Stimulated activated CD8-positive, alpha-beta memory T cell treated with anti-CD3 and anti-CD28 coated beads, Interleukin-15, amount 100 ng/mL, for 24 hours (primary cell): ENCODE measurements at places on chromosomes 1 and 21.

- no peak for DNase-seq
Measured at GRCh38 chr1:51301152-51301843, 29.1 kb downstream of the TTC39A start.

GRCh38 chr21:44548922-44549321 is 2.4 kb downstream of the KRTAP10-2 start:
- DNase-seq: no peak

- no peak for DNase-seq
Measured at GRCh38 chr1:25879675-25880074, 4.2 kb upstream of the PAQR7 start.

- DNase-seq: no peak
Measured at GRCh38 chr1:211738691-211739301, 63.4 kb upstream of the NEK2 start.

GRCh38 chr1:242623119-242623518 is 98.6 kb upstream of the PLD5 start:
- no peak for DNase-seq

GRCh38 chr1:19758227-19758830 is 41.4 kb downstream of the TMCO4 start:
- DNase-seq: no peak

DNA sequence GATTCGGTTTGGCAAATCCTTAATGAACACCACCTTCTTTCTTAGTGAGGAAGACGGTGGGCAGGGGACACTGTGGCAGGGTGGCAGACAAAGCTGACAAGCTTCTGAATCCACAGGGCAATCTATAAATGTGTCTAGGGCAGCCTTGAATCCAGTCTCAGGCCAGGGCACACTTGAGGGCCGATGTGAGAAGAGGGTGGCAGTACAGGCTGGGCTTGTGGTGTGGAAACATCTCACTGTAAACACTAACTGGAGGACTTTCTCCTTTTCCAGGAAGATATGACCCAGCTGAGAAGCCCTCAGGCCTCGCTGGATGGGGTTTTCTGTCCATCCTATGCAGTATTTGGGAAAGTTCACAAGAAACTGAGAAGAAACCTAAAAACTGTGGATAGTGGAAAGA is 46.5 kb downstream of the PKP1 start:
- DNase-seq: no peak

- DNase-seq: no peak
Measured at GRCh38 chr21:23951251-23951650, 1656.0 kb downstream of the MRPL39 start.

DNA sequence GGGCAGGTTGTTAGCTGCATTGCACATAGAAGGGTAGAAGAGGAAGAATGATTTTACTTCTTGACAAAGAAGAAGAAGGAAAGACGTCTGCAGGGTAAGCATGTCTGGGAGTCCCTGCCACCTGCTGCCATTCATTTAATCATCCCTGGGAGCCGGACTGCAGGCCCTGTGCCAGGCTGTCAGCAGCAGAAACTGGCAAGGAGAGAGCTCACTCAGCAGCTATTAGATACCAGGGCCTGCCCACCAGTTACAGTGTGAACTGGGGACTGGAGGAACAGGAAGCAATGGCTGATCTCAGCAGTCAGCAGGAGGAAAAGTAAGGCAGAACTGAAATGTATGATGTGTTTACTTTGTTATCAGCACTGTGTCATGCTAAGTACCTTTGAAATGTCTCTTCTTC is 75.7 kb upstream of the C1orf87 start:
- no peak for DNase-seq

DNA sequence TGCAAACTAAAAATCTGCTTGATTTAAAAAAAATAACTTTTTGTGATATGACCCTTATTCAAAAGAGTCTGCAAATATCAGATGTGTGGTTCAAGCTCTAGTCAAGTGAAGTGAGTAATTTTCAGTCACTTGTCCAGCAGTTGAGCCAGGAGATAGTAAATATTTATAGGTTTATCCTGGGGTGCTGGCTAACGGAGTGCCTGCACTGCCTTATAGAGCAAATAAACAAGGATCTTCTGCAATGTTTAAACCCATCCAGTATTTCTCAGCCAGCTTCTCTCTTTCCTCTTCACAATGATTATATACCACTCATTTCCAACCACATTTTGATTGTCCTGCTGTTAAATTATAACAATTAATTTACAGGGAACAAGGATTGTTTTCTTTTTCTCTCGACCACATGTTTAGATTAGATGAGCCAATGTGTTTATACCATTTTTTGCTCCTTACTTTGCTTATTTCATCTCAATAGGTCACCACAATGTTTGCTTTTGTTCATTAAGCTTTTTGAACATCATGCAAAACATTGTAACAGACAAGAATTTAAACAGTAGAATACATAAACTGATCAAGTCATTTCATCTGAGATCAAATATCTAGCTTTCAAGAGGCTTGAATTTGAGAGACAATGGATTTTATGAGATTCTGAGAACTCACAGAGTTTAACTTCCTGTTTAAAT is 60.3 kb upstream of the GREM2 start:
- DNase-seq: no peak

GRCh38 chr1:164765557-164765956 is 206.6 kb downstream of the PBX1 start:
- no peak for DNase-seq

DNA sequence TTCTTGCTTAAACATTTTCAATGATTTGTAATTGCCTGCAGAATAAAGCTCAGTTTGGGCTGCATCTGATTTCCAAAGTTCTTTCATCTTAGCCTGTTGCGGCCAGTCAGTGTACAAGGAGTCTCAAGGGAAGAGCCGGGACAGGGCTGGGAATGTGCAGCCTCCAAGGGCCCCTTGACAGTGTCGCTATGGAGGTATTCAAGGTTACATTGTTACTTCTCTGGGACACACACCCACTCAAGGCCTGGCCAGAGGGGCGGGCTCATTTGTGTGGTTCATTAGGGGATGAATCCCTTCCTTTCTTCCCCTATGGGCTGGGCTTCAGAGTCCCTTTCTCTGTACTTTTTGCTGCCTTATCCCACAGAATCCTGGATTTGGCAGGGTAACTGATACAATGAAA is 107.6 kb upstream of the CSF3R start:
- no peak for DNase-seq

- DNase-seq: no peak
Measured at GRCh38 chr1:216523449-216524190, 100.4 kb upstream of the USH2A start.

GRCh38 chr1:209989525-209989924 is 51.5 kb downstream of the SYT14 start:
- DNase-seq: no peak

GRCh38 chr21:31917108-31917507 is 44.3 kb downstream of the HUNK start:
- no peak for DNase-seq

- DNase-seq: no peak
Measured at GRCh38 chr1:44212355-44213221, 683 bp upstream of the DMAP1 start.

DNA sequence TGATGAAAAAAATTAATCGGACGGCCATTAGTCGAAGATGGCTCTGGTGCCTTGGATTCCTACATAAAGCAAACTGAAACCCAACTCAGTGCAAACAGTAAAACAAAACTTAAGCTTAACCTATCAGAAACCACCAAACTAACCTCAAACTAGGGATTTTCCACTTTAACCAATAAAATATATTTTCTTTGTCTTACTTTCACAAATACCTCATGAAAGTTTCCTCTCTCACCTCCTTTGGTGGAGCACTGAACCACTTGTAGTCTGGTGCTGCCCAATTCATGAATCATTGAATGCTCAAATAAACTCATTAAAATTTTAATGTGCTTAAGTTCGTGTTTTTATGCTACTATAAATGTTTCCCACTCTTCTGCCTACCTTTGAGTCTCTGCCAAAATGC is 7.0 kb downstream of the ADORA3 start:
- no peak for DNase-seq
